Inflammatory macrophage (primary cell): ENCODE measurements at places on chromosomes 11 and 22.

- peak; percentile 7 for DNase-seq
Measured at GRCh38 chr11:100687054-100687629, at the start of gene ARHGAP42. Gene ARHGAP42, plus strand, starts transcription at chr11:100687288. Its CDS starts 391 bp downstream, at chr11:100687679.

DNA sequence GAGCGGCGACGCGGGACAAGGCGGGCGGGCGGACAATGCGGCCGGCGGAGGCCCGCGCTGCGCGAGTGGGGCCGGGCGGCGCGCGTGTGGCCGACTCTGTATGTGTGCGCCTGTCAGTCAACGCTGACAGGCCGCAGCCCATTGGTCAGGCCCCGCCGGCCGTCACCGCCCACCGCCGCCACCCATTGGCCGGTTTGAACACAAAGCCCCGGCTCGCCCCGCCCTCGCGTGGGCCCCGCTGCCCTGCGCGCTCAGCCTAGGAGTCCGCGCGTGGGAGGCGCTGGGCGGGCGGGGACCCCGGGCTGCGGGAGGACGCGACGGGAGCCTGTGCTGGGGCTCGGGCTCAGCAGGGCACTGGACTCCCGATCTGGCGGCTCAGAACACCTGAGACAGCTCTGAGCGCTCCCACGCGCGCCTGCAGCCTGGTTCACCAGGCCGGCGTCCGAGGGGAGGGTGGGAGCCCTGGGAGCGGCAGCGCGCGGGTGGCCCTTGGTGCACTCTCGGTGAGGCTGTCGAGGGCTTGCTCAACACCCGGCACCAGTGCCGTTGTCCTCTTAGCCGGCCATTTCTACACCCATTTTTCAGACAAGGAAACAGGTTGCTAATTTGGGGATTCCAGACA is at the start of gene SUN2:
SUN2 (minus strand) TSS at position 88 of the 622 bp plus-strand sequence. CDS start 3,370 bp downstream, outside the sequence.
- peak; percentile 98 for DNase-seq

DNA sequence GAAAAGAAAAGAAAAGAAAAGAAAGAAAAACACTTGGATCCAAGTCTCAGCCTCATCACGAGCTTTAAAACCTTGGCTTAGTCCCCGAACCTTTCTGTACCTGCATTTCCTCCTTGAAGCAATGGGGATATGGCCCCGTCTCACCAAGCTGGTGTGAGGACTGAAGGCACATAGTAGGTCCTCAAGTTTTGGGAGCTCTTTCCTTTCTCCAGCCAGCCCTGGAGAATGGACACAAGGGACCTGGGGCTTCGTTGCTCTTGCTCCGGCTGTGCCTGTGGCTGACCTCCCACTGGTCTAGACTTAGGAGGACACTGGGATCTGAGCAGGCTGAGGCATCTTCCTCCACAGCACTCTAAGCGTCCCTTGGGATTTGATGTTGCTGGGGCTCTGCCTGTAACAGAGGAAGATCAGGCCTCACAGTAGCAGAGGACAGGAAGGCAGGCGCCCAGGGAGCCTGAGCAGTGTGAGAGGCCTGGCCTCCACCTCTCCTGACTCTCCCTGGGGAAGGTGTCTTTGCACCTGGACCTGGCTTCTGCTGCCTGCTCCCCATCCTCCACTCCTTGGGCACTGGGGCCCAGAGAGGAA is 32.8 kb downstream of the KCNC1 start:
- DNase-seq, result no peak

DNA sequence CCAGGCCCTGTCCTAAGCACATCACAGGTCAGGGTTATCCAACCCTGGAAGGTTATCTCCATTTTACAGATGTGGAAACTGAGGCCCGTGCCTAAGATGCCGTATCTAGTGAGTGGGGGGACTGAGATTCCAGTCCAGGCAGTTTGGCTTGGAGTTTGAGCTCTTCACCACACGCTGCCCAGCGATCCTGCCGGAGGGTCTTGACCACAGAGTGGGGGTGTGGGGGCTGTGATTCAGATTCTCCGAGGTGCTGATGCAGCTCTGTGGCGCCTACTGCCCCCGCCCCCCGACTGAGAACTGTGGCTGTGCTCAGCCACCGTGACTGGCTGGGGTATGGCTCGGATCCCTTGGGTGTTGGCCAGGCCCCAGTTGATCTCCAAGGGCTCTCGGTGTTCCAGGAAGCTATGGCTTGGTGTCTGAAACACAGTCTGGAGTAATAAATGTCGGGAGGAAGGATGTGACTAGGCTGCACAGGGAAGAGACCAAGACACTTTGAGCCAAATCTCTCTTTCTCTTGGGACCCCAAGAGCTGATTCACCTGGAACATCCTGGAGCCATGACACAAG is 60.6 kb upstream of the RASD2 start:
- no peak for DNase-seq

DNA sequence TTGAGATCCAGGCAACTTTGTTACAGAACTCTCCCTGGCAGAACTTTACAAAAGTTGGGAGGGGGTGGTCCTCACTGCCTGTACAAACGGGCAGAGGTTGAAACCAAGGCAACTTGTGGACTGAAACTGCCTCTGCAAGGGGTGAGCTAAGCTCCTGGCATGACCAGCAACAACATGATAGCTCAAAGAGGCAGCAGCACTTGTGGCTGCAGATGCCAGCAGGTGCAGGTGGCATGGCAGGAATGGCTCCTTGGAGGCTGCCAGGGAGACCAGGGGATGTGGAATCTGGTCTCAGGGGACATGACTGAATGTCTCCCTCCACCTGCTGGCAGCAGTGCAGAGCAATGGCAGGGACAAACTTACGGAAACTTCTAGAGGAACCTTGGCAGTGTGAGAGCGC is 38.8 kb upstream of the PHF21A start:
- DNase-seq, result no peak

- DNase-seq, result no peak
Measured at GRCh38 chr11:134032501-134033091, 36.3 kb upstream of the JAM3 start.

- peak; percentile 84 for DNase-seq
Measured at GRCh38 chr11:77175869-77176539, 48.0 kb downstream of the MYO7A start.

DNA sequence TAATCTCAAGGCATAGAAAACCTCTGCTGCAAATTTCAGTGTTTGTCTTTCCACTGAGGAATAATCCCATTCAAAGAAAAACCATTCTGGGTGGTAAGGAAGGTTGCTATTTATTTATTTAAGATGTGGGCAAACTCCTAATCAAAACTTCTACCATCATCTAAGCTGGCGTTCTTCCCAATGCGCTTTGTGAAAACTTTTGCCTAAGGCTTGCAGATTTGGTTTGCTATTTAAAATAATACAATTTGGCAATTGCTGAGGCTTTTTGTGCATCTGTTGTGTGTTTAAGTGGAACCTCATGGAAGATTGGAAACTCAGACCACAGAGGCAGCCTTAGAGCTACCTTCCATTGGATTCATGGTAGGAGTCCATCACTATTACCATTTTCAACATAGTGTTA is 309.0 kb downstream of the BLID start:
- DNase-seq, result no peak

- peak; percentile 81 for DNase-seq
Measured at GRCh38 chr22:35334004-35334403, 34.3 kb downstream of the TOM1 start.

- DNase-seq, result no peak
Measured at GRCh38 chr22:47625531-47626427, 863.3 kb downstream of the TBC1D22A start.

DNA sequence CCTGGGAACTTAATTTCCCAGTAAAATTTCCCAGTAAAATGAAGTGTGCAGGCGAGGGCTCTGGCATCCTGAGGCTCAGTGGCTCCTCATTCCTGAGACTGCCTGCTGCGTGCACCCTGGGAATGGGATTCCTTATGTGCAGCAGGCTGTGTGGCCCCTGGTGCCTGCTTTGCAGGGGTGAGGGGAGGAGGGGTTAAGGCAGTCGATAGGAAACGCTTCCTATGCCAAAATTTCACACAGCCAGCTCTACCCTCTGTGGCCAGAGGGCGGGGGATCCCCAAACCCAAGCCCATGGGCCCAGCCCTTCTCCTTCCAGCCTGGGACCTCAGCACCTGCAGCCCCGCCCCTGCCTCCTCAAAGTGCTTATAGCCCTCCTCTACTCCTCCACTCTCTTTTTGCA is 12.1 kb upstream of the BAIAP2L2 start:
- DNase-seq, result no peak

- no peak for DNase-seq
Measured at GRCh38 chr11:121533601-121534000, 80.8 kb upstream of the SORL1-AS1 start.

GRCh38 chr22:40009951-40010671 is 15.4 kb downstream of the FAM83F start:
- DNase-seq, result peak; percentile 31

GRCh38 chr11:2466069-2466801 is 21.4 kb downstream of the KCNQ1 start:
- no peak for DNase-seq

DNA sequence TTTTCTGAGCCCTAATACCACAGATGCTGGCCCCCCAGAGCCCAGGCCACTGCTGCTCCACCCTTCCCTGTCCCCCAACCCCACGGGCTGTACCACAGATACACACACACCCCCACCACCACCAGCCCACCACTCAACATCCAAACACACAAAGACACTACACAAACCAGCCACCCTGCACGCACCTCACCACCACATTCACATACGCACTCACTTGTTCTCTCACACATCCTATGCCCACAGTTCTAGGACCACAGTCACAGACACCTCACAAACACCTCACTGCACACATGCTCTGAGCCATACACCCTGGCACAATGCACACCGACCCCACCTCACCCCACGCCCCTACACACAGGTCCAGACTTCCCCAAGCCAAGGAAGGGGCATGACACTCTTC is 22.5 kb upstream of the OAF start:
- no peak for DNase-seq

- no peak for DNase-seq
Measured at GRCh38 chr11:121152764-121153163, 51.7 kb downstream of the TECTA start.

DNA sequence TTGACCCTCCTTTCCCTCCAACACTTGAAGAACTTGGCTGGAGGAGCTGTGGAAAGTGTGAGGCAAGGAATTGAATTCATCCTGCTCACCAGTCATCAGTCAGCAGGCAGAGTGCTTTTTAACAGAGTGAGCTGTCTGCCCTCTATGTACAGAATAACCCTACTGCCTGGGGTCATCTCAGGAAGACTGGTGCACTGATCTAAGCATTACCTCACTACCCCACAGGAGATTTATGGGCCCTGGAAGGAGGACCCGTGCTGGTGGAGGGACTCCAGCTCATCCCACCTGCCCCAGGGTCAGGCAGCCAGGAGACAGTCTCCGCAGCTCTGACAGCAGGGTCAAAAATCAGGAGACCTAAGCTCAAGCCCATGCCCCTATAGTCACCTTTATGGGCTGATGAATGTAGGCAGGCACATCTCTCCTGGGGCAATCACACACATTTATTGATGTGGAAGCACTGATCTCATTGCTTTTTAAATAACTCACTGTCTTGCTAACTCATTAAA is 270.8 kb upstream of the SESN3 start:
- DNase-seq, result no peak

GRCh38 chr11:79157738-79158137 is 283.1 kb downstream of the TENM4 start:
- DNase-seq, result no peak

- no peak for DNase-seq
Measured at GRCh38 chr22:49781289-49781782, 46.3 kb downstream of the BRD1 start.

GRCh38 chr11:94656968-94657367 is 89.8 kb downstream of the PIWIL4 start:
- no peak for DNase-seq

DNA sequence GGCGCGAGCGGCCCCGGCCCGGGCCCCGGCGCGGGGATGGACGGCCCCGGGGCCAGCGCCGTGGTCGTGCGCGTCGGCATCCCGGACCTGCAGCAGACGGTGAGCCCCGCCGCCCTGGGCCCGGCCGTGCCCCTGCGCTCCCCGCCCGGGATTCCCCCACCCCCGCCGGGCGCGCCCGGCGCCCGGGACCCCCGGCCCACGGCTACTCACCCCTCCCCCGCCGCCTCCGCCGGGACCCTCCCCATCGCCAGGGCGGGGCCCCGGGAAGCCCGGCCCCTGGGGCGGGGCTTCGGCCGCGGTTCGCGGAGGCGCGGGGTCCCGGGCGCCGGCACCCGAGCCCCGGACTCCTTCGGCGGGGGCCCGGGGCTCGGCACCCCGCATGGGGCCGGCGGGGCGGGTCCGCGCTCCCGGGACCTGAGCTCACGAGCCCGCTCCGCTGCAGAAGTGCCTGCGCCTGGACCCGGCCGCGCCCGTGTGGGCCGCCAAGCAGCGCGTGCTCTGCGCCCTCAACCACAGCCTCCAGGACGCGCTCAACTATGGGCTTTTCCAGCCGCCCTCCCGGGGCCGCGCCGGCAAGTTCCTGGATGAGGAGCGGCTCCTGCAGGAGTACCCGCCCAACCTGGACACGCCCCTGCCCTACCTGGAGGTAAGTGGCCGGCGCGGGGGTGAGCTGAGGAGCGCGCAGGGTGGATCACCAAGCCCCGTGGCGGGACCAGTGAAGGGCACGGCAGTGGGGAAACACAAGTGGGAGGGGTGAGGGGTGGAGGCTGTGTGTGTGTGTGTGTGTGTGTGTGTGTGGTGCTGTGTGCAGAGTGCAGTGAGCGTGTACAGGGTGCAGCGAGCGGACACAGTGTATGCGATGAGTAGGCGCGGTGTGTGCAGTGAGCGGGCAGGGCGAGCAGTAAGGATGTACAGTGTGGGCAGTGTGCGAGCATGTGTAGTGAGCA is 2.3 kb downstream of the SHANK3 start:
- peak; percentile 50 for DNase-seq

- no peak for DNase-seq
Measured at GRCh38 chr11:8183111-8183510, 14.3 kb upstream of the RIC3 start.

DNA sequence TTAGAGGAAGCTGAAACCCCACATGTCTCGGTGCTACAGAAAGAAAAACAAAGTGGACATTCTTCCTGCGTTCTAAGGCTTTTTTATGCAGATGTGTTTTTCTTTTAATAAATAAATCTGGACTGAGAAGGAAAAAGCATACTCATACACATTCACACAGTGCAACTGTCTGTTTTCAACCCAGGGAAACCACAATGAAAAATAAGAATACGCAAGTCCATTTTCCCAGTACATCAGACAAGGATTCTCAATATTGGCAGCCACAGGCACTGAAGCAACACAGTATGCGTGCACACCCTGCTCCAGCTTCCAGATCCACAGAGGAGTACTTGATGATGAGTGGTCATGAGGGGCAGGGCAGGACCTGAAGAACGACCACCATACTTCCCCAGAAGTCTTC is 86.9 kb downstream of the ETS1 start:
- no peak for DNase-seq

GRCh38 chr22:37379085-37379484 is 48.2 kb downstream of the ELFN2 start:
- no peak for DNase-seq

DNA sequence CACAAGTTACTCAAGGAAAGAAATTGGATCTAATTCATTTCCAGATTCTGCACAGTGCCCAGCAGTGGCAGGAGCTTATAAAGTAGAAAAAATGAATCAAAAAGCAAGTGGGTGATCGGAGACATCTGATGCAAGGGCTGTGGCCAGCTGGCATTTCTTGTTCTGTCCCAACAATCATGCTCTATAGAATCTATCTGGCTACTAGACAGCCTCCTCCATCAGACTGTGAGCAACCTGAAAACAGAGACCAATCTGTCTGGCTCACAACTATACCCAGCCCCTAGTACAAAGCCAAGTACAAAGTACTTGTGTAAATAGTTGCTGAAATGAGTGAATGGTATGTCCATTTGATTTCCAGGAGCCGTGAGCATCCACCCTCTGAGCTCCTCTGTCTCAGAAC is 11.4 kb downstream of the USH1C start:
- no peak for DNase-seq

- DNase-seq, result no peak
Measured at GRCh38 chr11:104339380-104339831, 175.5 kb upstream of the PDGFD start.

- no peak for DNase-seq
Measured at GRCh38 chr11:134019500-134019899, 49.4 kb upstream of the JAM3 start.

GRCh38 chr11:60477035-60477445 is 15.5 kb upstream of the MS4A12 start:
- DNase-seq, result peak; percentile 50
